ENCODE measurements at places on chromosomes 12 and 14. TPM values are rescaled to one million over a fixed set of nuclear protein-coding genes. Genes with fewer than 3 reads are reported as not detected.

DNA sequence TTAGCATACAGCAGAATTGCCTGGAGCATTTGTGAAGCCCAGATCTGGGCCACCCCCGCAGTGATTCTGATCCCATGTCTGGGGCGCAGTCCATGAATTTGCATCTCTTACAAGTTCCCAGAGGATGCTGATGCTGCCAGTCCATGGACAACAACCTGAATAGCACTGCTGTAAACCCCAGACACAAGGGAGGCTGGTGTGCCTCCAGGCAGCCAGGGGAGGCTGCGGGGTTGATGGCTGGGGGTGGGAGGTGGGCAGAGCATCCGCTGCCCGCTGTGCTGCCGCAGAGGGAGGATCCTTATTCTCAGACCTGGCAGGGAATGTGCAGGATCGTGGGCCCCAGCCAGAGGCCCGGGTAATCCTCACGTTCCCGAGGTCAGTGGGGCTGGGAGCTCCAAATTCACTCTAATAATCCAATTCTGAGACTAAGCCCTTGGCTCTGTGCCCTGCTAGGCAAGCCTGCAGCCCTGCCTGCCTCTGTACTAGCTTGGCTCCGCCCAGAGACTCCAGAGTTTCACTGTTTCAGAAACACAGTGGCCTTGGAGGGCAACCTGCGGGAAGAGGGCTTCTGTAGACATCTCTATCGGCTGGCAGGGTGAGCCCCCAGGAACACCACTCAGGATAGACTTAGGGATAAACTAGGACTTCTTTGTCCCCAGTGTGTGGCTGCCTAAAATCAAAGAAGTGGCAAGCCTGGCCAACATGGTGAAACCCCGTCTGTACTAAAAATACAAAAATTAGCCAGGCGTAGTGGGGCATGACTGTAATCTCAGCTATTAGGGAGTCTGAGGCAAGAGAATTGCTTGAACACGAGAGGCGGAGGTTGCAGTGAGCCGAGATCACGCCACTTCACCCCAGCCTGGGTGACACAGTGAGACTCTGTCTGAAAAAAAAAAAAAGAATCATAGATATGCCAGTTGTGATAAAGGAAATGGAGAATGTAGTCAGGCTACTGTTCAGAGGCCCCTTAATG is 17.8 kb upstream of the MLEC start:
- DNase-seq, result no peak

DNA sequence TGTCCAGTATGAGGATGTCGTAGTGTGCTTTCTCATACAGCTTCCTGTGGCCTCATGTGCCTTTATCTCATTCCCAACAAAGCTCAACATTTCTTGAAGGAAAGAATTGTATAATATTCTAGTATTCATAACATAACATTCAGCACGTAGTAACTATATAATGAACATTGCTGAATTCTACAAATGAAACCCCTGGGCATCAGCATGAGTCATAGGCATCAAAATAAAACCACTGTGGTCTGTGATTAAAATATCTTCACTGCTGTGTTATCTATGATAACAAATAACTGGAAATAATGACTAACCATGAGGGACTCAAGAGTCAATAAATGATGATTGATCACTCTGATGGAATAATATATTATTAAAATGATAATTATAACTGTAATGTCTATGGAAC is 255.2 kb downstream of the EMP1 start:
- no peak for DNase-seq

GRCh38 chr12:65603438-65604351 is 220.6 kb upstream of the HMGA2 start:
- DNase-seq, result peak; percentile 56

DNA sequence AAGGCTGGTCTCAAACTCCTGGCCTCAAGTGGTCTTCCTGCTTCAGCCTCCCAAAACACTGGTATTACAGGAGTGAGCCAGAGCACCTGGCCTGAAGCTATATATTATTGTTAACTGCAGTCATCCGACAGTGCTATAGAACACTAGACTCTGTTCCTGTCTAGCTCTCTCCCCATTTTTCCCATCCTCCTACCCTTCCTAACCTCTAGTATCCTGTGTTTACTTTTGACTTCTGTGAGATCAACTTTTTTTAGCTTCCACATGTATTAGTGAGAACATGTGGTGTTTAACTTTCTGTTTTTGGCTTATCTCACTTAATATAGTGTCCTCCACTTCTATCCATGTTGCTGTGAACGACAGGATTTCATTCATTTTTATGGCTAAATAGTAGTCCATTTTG is 34.7 kb downstream of the TRAF3 start:
- DNase-seq, result no peak

GRCh38 chr14:51576117-51576430 is 75.6 kb upstream of the FRMD6 start:
- DNase-seq, result no peak

DNA sequence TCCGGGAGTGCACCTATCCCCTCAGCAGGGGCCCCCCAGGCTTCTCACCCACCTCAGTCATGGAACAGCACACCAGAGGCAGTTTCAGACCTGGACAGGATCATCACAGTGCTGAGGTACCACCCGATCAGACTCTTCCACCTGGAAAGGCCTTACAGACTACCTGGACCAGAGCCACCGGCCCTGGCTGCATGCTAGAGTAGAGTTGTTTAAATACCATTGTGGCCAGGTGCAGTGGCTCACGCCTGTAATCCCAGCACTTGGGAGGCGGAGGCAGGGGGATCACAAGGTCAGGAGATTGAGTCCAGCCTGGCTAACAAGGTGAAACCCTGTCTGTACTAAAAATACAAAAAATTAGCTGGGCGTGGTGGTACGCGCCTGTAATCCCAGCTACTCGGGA is 61.5 kb downstream of the TSPAN11 start:
- no peak for DNase-seq

DNA sequence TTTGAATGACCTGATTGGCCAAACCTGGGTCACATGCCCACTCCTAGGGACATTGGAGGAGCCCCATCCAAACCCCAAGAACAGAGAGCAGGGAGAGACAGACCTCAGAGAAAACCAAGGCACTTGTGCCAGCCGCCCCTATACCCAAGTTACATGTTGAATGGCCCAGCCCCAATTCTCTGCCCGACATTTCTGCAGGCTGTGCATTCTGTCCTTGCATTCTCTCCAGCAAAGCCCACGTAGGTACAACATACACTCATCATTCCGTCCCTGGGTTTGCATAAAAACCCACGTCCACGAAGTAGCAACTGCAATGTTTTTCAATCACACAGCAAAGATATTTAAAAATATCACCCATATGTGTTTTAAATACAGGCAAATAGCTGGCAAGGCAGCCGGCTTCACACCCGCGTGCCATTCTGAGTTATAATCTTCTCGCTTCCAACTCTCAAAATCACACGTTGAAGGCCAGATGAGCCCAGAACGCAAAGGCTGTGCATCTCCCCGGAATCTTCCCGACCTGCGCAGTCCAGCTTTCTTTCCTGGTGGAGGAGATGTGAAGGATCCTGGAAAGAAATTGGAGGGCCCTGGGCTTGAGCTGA is 91.7 kb upstream of the MYL2 start:
- no peak for DNase-seq

GRCh38 chr14:87567618-87568295 is 425.2 kb downstream of the GALC start:
- no peak for DNase-seq

DNA sequence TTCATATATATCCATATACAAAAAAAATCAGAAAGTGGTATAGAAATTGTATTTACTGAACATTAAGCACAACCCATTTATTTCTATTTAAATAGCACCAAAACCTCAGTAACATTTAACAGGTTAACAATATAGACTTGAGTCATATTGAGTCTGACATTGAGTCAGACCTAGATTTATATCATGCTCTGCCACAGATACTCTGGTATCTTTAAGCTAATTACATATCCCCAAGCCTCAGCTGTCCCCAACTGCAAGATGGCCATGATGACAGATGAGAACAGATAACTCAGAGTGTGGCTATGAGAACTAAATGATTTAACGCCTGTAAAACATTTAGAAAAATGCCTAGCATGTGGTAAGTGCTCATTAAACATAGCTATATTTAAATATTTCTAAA is 40.3 kb downstream of the IFNG start:
- no peak for DNase-seq

GRCh38 chr14:99936056-99936455 is 129.2 kb upstream of the EVL start:
- no peak for DNase-seq

DNA sequence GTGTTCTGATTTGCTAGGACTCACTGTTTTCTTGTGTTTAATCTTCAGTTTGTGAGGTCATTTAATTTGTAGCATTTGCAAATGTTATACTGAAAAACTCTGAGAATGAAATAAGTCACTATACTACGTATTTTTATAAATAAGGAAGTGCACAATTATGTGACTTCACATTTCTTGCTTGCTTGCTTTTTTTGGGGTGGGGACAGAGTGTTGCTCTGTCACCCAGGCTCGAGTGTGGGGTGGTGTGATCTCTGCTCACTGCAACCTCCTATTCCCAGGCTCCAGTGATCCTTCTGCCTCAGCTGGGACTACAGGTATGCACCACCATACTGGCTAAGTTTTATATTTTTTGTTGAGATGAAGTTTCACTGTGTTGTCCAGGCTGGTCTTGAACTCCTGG is 32.7 kb downstream of the RBM25 start:
- no peak for DNase-seq

- DNase-seq, result no peak
These were observed 62.3 kb downstream of the BEGAIN start for GRCh38 chr14:100524933-100525243.

- no peak for DNase-seq
These were observed 24.5 kb upstream of the SPTLC2 start for GRCh38 chr14:77640756-77641533.

- no peak for DNase-seq
These were observed 40.6 kb upstream of the CDKN3 start for GRCh38 chr14:54356172-54356571.

DNA sequence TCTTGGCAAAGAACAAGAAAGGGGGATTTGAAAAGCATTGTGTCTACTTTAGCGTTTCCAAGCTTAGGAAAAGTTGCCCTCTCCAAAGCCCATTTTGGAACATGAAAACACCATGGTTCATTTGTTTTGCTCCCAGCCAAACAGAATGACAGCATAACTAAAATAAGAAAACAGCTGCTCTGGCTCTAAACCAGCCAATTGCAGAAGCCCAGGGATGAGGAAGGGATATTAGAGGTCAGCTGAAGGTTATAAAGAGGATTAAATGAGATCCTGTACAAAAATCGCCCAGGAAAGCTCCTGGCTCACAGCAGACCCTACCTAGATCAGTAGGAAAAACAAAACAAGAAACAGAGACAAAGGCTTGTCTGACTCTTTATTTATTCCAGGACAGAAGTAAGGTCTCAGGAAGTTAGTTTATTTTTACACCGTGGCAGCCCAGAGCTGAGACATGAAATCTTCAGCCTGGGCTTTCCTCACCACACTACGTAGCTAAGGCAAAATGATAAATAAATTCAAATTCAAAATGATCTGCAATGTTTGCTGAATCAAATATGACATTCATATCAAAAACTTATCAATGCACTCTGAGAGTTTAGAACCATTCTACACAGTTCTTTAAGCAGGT is 25.9 kb downstream of the SPX start:
- no peak for DNase-seq

- no peak for DNase-seq
These were observed 9.3 kb downstream of the ZNF664 start for GRCh38 chr12:123982269-123982668.

DNA sequence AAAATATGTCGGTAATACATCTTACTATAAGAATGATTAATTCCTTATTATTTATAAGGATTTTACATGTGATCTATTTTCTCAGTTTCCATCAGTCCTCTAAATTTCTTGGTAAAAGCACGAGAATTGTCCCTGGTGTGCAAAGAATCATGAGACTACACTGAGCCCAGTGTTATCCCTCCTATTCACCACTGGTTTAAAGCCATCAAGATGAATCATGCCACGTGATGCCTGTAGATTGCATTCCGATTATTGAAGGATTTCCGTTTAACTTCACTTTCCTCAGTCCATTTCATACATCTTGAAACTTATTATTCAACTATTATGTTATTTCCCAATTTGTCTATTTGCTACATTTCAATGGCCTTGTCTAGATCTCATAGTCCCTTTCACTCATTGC is 601.9 kb downstream of the GALC start:
- DNase-seq, result no peak

DNA sequence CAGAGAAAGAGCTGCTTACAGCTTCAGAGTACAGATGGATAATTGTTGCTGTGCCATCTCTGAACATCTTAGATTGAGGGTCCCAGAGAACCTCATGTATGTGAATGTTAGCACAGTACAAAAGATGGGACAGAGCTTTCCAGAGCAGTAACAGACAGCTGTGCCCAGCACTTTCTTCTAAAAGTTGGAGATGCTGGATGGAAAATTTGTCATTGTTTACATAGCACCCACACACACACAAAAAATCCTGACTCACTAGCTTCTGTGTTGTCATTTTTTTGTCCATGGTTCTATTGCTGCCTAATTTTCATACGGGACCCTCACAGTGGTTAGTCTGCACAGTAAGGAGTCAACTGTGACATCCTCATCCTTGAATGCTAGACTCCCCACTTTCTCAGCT is 374.7 kb downstream of the DIO2 start:
- DNase-seq, result no peak

DNA sequence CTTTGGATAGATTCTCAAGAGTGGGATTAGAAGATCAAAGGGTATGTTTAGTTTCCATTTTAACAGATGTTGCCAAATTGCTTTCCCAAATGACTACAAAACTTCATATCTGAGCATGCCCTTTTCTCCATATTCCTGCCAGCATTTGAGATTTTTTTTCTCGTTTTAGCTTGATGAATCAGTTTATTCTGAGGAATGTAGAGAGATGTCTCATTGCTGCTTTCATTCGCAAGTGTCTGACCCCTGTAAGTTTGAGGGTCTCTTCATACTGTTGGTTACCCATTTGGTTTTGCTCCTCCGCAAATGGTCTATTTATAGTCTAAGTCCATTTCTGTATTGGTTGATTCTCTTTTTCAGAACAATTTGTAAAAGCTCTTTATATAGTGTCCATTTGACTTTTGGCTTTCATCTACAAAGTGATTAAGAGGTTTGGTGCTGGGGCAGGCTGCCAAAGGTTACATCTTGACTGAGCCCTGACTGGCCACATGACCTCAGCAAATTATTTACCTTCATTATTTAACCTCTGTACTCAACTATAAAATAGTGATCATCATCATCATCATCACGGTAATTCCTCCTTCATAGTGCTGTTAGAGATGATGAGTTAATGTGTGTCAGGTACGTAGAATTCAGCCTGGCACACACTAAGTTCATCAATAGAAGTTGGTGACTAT is 33.6 kb downstream of the HCAR2 start:
- no peak for DNase-seq

Gene KLRD1
- total RNA-seq, result 0.05 TPM

Gene GEMIN2
- 24.3 TPM for total RNA-seq

Gene TOMM20L
- total RNA-seq, result not detected

Gene RPL10L
- not detected for total RNA-seq

Gene ZDHHC22
- total RNA-seq, result not detected

Gene RND1
- 14.9 TPM for total RNA-seq

Gene GLI1
- total RNA-seq, result 0.19 TPM

Gene SYCP3
- not detected for total RNA-seq

Gene LRCOL1
- not detected for total RNA-seq

Gene ARMH4
- 6.6 TPM for total RNA-seq
